ENCODE measurements at places on chromosomes 1 and 21.

- no peak for DNase-seq
Observed at GRCh38 chr1:119602169-119602568, 45.9 kb downstream of the ZNF697 start.

- DNase-seq: no peak
Observed at GRCh38 chr1:163896001-163896400, 574.2 kb downstream of the NUF2 start.

- DNase-seq: no peak
Observed at GRCh38 chr21:36839123-36839522, 127.3 kb downstream of the HLCS start.

GRCh38 chr1:31752952-31753475, 11.1 kb downstream of the ADGRB2 start:
- DNase-seq: no peak

- DNase-seq: no peak
Observed at GRCh38 chr1:198534548-198535418, 5.7 kb downstream of the ATP6V1G3 start.

DNA sequence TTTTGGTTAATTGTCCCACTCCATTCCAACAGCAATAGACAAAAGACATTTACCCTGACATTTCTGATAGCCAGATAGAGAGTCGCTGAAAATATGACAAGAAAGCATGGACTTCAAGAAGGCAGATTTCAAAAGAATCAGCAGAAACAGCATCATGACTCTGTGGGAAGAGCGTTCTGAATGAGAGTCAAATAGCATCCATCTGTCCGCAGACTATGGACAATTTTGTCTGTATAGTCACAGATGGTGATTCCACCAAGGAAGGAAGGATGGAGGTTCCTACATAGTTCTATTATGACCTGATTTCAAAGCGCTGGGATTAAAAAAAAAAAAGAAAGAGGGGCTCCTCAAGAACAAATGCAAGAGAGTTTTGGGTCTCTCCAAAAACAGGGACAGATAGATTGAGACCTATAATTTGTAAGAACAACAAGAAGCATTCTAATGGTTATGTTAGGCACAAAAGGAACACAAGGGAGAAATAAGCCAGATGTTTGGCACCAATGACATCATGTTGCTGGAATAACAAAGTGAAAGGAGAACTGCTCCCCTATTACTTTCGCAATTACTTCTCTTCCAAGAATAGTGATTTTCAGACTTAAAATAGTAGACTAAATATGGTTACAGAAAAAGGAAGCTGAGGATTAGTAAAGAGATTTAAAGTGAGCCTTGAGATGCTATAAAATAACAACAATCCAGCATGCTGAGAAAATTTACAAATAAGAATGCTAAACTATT, 28.5 kb downstream of the NIBAN1 start:
- peak; percentile 51 for DNase-seq

GRCh38 chr1:24094554-24094953, 17.4 kb downstream of the MYOM3 start:
- DNase-seq: no peak

DNA sequence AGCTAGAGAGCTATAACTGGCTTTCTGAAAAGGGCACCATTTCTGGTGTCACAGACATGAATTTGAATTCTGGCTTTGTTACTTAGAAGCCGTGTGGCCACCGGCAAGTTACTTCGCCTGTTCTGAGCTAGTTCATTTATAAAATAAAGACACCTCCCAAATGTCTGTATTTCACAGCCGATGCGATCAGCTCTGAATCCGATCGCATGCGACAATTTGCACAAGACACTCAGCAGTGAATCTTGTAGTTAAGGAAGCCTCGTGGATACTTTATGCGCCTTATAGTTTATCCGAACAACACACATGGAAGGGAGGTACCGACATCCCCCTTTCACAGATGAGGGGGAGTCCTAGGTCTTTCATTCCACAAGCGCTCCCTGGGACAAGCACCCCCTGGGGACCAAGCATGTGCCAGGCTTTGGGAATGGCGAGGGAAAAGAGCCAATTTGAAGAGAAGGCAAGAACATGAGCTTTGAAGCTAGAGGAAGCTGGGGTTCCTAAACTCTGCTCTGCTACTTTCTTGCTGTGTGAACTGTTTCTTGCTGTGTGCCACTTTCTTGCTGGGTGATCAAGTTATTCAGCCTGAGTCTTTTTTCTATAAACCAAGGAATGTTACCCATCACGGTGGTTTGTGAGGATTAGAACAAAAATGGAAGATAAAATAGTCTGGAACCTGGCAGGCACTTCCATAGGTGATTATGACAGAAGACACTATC, 3.9 kb downstream of the ID3 start:
- no peak for DNase-seq

- DNase-seq: no peak
Observed at GRCh38 chr1:15847893-15848142, 311 bp downstream of the SPEN start.

- DNase-seq: peak; percentile 73
Observed at GRCh38 chr1:28359592-28360239, 9.8 kb upstream of the PHACTR4 start.

GRCh38 chr1:199404976-199405375, 622.5 kb upstream of the NR5A2 start:
- DNase-seq: no peak

DNA sequence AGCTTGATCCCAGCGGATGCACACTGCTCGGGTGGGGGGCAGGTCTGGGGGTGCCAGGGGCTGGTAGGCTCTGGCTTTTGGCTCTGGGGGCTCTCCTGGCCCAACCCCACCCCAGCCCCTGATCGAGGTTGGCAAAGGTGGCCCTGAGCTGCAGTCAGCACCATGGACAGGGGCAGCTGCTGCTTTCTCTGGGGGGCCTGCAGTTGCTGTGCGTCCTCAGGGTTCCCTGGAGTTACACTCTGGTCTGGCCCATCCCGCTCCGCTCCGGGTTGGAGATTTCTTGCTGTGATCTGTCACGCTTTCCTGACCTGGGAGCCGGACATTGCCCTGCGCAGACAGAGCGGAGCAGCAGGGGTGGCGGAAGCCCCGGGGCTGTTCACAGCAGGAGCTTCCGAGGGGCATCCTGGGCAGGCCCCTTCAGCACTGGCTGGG, 8.0 kb upstream of the PLCH2 start:
- DNase-seq: peak; percentile 71

- DNase-seq: no peak
Observed at GRCh38 chr1:111679541-111679940, 59.7 kb downstream of the INKA2 start.

GRCh38 chr1:27885114-27885528, 12.8 kb downstream of the THEMIS2 start:
- DNase-seq: no peak

DNA sequence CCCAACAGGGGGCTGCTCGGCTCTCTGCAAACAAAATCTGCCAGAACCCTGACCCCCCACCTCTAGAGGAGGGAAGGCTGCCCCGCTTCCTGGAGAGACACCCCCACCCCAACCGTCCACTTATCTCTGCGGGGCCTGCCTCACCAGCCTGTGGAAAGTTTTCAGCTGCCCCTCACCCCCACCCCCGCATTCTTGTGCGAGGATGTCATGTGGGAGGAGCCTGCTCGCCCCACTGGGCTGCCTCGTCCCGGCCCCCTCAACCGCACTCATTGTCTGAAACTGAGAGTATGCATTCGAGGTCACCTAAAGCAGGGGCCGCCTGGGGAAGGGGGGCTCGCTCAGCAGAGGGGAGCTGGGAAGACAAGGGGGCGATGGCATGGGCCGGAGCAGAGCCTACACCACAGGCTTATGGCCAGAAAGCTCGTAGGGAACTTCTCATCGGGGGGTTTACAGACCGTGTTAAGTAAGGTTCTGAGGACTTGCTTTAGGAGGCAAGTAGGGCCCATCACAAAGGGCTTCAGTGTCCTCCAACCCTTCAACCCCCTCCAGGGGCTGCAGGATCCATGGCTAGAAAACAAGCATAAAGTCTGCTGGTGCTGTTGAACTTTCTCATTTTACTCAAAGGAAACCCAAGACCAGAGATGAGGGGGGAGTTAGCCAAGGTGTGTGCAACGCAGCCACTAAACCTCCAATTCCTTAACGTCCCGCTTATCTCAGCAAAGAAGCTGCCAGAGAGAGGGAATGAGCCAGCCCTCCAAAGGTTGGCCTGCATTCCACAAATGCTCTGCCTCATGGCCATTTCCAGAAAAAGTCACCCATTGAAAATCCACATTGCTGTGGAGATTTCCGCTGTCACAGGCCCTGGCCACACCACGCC, 9.4 kb downstream of the EPHA2 start:
- DNase-seq: peak; percentile 83

DNA sequence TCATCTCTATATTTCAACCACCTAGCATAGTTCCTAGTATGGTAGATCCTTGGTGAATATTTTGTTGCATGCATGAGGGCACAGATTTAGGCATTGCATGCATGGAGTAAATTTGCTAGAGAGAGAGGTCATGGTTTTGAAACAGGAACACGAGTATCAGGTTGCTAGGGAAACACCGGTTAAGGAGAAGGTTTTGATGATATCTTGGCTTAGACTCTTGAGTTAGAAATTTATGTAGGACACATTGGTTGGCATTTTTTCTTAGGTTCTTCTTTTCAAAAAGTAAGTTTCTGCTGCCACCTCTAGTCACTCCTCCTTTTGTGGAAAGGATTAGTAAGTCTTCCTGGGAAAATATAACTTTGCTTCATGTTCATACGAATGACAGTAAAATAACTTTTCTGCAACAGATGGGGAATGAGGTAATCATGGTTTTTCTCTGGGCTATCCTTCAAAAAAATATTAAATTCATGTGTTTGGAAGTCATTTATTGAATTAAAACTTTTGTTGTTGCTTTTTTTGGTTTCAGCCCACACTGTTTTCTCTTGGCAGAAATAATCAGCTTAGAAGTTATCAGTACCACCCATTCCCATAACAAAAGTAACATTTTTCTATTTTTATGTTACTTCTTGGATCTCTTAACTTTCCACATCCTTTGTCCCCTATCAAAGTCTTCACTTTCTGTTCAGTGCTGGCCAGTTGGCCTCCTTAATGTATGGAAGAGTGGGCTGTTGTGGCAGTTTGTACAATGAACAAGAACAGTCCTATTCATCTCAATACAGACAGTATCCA, 97.3 kb downstream of the PLA2G4A start:
- DNase-seq: no peak

GRCh38 chr1:67721112-67721511, 36.1 kb downstream of the GADD45A start:
- DNase-seq: no peak

GRCh38 chr1:169060043-169060722, 46.3 kb upstream of the ATP1B1 start:
- DNase-seq: no peak

DNA sequence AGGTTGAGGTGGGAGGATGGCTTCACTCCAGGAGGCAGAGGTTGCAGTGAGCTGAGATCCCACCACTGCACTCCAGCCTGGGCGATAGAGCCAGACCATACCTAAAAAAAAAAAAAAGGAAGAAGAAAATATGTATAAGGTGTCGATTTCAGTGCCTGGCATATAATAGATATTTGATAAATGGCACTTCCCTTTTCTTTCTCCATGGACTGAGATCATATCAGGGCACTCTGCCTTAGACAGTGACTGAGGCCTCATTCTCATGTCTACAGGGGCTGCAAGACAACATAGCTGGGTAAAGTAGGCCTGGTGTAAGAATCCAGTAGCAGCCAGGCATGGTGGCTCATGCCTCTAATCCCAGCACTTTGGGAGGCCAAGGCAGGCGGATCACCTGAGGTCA, 21.2 kb downstream of the PCAT6 start:
- DNase-seq: no peak

DNA sequence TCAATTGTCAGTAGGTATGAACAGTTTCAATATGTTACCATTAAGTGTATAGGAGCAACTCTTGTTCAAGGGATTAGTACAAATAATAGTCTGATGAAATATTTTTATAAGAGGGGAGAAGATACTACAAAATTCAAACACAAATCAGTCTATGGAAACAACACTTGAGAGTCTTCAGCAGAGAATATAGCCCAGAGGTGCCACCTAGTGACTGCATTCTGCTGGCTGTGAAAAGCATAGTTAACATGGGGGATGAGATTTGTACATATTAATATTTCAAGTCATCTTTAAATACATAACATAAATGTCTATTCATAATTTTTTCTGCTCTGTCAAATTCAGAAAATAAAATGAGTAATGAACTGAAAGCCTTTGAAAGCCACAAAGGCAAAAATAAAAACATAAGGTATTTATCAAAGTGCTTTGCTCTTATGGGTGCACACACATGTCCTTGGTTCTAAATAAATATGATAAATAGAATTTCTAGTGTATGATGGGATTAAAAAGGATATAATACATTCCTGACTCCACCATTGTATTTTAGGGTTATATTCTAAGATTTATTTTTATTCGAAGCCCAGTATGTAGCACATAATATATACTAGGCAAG, 440.9 kb upstream of the ZRANB2 start:
- no peak for DNase-seq

GRCh38 chr21:45207839-45208626, 79.7 kb downstream of the POFUT2 start:
- no peak for DNase-seq

GRCh38 chr1:172484252-172484651, 40.4 kb upstream of the PIGC start:
- DNase-seq: no peak

DNA sequence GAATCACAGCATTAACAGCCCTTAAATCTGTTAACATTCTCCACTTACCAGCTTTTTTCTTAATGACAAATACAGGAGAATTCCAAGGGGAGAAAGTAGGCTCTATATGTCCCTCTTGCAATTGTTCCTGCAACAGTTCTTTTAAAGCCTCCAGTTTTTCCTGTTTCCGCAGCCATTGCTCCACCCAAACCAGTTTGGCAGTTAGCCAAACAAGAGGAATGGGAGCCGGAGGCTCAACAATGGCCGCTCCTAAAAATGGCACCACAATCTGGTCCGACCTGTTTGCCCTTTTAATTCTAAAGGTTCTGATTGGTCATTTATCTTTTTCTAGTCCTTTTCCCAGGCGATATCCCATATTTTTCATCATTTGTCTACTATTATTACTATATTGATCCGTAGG, 14.0 kb upstream of the L1TD1 start:
- no peak for DNase-seq

DNA sequence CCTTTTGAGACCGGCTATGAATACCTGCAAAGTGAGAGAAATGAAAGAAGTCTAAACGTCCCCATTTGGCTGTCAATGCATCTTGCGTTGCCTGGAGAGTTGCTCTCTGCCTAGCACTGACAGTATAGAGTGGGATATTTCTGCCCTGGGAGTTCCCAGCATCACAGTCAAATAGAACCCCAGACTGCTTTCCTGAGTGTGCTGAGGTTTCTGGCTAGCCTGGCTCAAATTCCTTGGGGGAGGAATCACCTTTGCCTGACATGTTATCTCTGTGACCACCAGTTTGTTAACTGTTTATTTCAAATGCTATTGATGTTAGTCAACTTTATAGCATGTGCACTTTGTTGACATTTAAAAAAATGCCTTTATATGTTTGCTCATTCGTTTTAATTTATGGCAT, 212.0 kb upstream of the FAM78B start:
- no peak for DNase-seq

DNA sequence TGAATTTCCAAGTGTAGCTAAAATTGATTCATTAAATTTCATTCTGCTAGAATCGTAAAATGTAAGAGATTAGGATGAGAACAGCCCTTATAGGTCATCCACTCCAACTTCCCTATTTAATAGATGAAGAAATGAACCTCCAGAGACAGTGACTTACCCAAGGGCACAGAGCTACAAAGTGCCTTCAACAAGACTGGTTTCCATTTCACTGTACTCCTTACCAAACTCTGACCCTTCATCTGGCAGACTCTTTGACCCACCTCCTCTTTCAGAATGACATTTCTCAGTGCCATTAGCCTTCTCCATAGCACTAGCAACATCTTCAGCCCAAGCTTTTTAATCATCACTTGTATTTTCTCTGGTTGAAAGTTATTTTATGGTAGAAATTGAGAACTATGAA, 161.3 kb downstream of the NEK7 start:
- DNase-seq: peak; percentile 15

- DNase-seq: no peak
Observed at GRCh38 chr1:64194168-64195080, 9.0 kb upstream of the UBE2U start.

Measured in GM13976 (cell line).